IPS DF 6.9 (cell line): ENCODE measurements at places on chromosomes 2 and 18.

- DNase-seq = no peak
These were observed 629.4 kb downstream of the TSN start for GRCh38 chr2:122384768-122385333.

- no peak for DNase-seq
These were observed 233.4 kb downstream of the DYSF start for GRCh38 chr2:71686781-71687180.

DNA sequence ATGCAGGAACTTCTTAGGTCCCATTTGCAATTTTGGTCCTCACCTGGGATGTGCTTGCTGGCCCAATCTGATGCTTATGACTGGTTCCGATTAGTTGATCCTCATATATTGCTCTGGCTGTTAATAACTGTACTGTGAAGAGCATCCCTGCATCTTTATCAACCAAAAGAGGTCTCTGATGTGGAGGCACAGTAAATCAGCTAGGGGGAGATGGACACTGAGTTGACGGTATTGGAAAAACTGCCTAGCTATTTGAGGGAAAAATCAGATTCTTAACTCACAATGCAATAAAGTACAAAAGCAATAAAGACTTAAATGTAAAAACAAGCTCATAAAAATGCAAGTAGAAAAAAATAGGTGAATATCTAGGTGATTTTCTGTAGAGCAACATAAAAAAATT, 188.0 kb upstream of the TCF4 start:
- DNase-seq = no peak

- no peak for DNase-seq
These were observed 201.3 kb upstream of the GALNT5 start for GRCh38 chr2:157056200-157056676.

GRCh38 chr2:161067846-161068350, 92.3 kb upstream of the TANK start:
- no peak for DNase-seq

- no peak for DNase-seq
These were observed 239.1 kb downstream of the SEPTIN10 start for GRCh38 chr2:109374548-109375130.

- DNase-seq = no peak
These were observed 181.9 kb downstream of the TGIF1 start for GRCh38 chr18:3631887-3632286.

DNA sequence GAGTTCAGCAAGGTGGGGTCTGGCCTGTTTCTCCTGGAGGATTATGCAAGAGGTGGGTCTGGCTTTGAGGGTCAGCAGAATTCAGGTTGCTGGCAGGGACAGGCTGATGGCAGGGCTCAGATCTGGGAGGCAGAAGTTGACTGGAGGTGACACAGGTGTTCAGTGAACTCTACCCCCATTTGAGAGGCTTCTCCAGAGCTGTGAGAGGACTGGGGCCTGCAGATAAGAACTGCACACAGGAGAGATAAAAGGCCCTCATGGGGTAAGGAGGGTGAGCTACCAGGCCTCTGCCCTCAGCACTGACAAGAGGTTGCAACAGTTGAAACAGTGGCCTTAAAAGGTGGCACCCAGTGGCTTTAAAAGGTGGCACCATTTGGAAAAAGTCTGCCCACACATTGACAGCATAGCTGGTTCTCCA, 13.1 kb downstream of the MOCOS start:
- no peak for DNase-seq

DNA sequence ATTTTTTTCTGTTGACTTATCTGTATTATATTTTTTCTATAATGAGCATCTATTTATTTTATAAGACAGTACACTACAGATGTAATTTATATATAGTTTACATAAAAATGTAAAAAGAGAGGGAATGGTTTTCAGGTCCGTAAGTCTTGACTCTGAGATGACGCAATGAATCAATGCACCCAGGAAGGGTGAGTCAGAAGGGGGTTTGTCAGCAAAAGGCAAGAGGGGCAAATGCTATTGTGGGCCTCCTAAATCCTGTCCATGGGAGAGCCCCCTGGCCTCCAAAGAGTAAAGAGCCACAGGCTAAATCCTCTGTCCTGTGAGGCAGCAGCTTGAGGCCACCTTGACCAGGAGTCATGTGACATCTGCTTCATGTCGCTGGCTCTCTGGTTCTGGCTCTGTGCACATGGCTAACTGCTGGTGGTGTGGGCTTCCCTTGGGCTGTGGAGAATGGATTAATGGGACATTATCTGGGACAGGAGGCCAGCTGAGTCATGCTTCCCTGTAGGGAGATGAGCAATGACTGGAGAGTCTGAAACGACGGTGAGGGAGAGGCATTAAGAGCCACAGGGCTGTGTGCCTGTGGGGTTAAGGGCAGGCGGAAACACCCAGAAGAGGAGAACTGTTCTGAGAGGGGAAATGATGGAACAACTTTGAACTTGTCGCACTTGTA, 22.8 kb upstream of the ASB18 start:
- no peak for DNase-seq

DNA sequence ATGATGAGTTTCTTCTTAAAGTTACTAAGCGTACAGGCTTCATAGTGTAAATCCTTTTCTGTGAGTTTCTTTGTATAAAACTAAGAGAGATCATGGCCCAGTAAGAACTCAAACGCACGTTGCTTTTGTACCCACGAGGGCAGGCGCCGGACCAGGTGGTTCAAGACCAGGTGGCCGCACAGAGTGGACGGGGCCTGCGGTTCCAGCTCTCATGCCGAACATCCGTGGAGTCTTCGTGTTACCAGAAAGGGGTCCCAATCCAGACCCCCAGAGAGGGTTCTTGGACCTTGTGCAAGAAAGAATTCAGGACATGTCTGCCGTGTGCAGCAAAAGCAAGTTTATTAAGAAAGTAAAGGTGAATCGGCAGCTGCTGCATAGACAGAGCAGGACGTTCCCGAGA, 53.0 kb downstream of the KCNG2 start:
- no peak for DNase-seq

DNA sequence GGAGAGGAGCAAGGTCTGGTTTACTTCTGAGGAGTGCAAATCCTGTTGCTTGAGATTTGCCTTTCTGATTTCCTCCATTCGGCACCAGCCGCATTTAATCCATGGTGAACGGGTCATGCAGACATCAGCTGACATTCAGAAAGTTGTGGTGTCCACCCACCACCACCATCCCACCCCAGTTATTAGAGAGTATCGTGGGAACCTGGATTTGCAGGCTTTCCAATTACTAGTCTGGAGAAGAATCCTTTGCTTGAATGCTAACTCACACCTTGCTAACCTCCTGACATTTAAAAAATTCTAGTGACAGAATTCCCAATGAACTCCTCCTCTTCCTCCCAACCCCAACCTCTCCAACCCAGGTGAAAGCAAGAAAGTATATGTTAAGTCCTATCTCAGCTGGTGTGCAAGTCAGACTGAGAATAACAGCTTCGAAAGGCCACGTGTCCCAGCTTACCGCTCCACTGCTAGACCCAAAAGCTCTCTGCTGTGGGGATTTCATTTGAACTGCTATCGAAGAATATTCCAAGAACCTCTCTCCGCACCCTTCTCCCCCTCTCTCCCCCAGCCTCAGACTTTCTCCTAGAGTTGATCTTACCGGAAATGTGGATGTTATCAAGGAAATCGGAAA, 17.7 kb downstream of the BCL11A start:
- no peak for DNase-seq

DNA sequence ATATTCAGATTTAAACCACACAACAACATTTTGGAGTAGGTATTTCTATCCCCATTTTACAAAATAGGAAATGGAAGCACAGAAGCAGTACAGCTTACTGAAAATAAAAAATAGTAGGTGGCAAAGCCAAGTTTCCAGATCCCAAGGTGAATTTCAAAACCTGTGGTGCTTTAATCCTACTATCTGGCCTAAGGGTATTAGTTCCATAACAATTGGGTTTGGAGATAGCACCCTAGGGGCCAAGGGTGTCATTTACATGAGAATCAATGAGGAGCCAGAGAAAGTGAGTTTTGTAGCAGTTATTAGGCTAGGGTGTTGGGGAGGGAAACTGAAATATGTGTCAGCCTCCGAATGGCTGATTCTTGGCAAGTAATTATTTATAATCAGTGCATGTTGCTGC, 24.9 kb downstream of the OSBPL6 start:
- peak; percentile 20 for DNase-seq

GRCh38 chr2:120661551-120661950, 74.1 kb upstream of the GLI2 start:
- no peak for DNase-seq

DNA sequence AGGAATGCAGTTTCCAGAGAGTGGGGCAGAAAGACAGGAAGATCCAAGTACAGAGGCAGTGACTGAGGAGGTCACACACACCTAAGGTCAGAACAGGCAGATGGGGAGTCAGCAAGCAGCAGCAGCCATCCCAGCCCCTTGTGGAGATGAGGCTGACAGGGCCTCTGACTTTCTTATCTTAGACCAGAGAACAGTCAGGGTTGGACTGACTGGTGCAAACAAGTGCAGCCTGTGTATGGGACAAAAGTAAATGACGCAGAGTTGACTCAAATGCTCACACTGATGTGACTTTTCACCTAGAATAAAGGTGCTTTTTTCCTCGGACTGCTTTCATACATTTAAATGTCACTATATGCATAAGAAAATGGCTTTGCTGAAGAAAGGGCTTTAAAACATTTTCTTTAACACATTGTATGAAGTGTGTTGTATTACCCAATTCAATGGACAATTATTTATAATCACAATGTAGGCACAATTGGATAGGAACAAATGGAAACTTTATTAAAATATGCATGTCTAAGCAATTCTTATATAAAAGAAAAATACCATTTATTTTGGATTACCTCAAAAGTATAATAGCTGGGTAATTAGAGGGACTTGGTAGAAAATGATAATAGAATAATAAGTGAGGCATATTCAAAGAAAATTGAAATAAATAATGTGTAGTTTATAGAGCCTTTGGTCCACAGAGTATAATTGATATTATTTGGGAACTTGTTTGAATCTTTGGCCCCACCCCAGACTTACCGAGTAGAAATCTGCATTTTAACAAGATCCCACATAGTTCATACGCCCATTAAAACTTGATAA, 1321.5 kb upstream of the CELF4 start:
- DNase-seq = no peak

- no peak for DNase-seq
These were observed 11.2 kb downstream of the SLC66A2 start for GRCh38 chr18:79940126-79940813.

- no peak for DNase-seq
These were observed 113.9 kb upstream of the LYPD1 start for GRCh38 chr2:132783883-132784282.

DNA sequence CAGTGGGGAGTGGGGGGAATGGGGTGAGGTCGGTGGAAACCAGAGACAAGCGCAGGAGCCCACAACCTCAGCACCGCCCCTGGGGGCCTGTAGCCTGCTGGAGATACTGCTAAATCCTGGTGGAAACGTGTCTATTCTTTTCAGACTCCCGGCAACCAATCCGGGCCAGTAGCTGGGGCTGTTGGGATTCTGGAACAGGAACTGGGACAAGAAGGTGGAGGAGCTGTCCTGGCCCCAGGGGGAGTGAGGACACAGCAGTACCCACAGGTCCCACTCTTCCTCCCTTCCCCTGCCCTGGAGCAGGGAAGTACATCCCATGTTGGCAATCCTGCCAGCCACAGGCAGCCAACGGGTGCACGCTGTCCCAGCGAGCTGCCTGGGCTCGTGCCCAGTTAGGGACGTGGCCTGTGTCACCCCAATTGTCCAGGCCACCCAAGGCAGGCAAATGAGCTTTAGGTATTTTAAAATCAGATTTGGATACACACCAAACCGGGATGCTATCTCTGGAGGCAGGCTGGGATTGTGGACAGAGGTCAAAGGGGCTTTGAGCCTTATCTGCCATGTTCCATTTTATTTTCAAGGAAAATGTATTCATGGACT, 51.8 kb downstream of the HS1BP3 start:
- no peak for DNase-seq

DNA sequence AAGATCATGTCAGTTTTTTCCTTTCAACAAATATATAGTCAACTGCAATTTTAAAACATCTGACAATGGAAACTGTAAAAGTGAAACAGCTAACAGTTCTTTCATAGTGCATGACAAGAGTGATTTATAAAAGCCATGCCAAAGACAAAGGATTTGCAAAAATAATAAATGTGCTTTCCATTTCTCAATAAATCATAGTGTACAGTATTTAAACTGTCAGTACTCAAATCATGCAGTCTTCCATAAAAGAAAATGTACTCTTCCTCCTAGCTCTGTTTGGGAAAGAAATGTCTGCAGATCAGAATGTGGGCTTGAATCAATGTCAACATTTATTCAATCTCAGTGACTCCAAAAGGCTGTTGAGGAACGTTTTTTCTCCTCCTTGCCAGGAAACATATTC, 131.7 kb upstream of the PDE1A start:
- no peak for DNase-seq

- DNase-seq = no peak
These were observed 46.4 kb upstream of the BZW1 start for GRCh38 chr2:200765139-200765951.
